ENCODE measurements at places on chromosomes 7 and 10.
A peak's percentile ranks its signal among the peaks of the same experiment; 100 is the strongest.

DNA sequence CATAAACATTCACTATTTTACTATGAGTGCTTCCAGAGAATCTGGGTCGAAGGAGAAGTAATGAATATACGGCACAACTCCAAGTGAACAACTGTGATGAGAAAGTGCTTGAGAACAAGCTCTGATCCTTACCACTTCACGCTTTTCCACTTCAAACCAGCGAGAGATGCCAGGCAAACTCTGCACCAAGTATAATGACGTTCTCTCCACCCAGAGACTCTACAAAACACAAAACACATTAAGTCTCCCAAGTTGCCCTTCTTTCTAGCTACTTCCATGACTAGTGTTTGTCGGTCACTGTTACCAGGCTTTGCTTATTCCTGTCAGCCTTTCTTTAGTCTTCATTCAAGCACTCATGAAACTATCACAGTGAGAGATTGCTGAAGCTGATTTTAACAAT is 193.1 kb upstream of the IMMP2L start:
- no peak for DNase-seq

GRCh38 chr7:40733578-40733977 is 598.8 kb downstream of the SUGCT start:
- no peak for DNase-seq

GRCh38 chr7:95011146-95011928 is 103.9 kb downstream of the PPP1R9A start:
- no peak for DNase-seq

DNA sequence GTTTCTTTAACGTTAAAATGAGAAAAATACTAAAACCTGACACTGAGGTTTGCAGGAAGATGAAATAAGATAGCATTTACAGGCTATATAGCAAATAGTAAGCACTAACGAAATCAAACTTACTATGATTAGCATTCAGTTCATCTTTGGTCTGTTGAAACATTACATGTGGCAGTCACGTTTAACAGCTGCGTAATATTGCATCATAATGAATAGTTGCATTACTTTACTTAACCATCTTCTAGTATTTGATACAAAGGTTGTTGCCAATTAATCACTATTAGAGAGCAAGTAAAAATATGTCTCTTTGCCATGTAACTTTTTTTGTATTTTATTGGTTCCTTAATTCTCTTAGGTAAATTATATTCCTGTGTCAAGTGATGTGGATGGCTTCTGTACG is 131.8 kb upstream of the GHITM start:
- no peak for DNase-seq

GRCh38 chr7:85285527-85285926 is 98.7 kb upstream of the SEMA3D start:
- no peak for DNase-seq

DNA sequence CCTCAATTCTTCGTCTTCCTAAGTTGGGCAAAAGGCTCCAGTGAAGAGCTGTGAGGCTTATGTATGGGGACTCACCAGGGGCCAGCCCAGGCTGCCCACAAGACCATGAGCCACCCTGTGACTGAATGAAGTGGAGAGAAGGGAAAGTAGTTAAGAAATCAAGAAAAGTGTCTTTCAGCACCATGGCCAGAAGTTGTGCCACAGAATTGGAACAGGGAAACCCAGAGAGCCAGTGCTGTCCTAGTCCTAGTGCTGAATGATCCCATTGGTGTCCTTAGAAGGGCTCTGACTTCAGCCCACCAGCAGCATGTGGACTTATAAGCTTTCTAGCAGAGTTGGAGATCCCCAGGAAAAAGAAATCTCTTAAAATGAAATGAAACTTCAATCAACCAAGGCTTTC is 37.0 kb upstream of the CCSER2 start:
- no peak for DNase-seq

- DNase-seq: no peak
Observed at GRCh38 chr7:129066290-129067131, 11.6 kb upstream of the TNPO3 start.

DNA sequence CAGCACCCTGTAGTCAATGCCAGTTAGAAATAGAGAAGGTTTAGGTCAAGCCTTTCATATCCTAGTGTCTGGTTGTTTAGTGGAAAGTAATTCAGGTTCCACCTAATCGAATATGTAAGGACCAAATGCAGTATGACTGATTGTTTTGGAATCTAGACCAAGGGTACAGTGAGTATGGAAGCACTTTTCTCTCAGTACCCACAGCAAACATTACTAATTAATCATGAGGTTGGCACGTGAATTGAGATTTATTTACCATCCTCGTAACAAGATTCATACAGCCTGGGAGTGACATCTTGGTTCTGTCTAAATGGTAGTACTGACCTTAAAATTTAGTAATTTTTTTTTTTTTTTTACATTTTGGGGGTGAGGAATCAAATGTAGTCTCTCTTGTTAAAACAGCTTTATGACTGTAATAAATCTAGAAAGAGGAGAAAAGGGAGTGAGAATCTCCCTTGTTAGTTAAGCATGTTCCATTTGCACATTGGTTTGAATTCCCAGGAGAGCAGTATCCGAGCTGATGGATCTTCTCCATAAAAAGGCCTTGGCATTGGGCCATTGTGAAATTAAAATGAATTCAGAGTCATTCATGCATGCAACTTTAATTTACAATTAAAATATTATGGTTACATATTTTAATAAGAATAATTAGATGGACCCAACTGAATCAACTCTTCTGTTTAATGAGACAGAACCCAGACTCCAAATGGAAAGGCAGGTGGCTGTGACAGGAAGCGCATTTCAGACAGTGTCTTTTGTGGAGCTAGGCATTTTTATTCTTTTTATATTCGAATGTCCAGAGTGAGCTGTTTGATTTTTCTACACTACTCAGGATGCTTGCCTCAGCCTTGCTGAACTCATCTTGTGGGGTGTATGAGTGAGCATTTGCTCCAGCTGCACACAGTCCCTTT is 57.6 kb downstream of the SNX10 start:
- no peak for DNase-seq

DNA sequence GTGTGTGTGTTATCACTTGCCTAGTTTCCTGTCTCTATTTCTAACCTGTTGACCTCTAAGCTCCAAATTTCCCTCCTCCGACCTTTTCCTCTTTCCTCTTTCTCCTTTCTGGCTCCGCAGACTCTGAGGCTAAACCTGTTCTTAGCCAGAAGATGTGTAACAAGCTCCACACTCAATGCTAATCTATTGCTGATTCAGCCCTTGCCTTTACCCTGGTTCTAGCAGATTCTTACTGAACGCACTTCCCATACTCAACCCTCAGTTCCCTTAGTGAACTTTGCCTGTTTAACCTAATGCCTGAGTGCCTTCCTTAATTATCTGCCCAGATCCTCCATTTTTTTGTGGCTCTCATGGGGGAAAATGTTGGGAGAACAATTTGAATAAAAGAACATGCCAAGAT is 30.0 kb upstream of the SGMS1 start:
- DNase-seq: no peak

GRCh38 chr7:156059369-156059768 is 247.1 kb upstream of the SHH start:
- DNase-seq: no peak

DNA sequence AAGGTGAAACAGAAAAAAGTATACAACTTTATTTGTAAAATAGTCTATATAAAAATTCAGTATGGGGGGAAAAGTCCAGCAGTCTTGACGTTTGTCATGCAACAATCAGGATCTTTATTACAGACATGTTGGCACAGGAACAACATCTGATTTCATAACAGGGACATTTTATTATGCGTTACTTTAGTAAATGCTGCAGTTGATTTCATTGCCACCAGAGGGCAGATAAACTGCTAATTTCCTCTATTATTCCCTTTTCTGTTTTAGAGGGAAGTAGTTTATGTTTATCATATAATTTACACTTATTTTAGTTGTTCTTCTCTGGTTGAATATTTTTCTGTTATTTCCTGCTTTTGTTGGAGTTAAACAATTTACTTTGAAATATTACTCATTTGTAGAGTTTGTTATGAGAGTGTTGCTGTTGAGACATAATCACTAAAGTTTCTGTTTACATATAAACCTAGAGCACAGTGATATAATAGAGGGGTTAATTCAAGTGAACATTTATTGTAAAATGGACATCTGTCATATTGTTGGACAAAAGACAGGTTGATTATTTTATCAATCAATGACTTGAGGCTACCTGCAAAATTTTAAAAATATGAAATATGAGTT is 3.3 kb downstream of the PLXDC2 start:
- DNase-seq: no peak

DNA sequence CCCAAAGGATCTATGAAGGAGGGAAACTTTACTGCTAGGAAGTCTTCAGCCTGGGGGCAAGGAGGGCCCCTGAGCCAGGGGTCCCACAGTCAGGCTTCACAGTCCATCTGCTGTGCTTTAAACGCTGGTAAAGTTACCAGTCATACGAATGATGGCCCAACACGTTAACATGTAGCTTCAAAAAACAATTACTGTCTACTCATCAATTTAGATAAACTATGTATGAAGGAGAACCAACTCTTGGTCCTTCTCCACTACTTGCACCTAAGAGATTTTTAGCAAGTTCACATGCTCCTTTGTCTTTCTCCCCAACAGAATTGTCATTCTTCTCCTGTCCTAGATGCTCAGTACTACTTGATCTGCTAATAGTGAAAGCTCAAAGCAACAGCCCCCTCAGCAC is 16.6 kb downstream of the JCAD start:
- DNase-seq: no peak

- DNase-seq: no peak
Observed at GRCh38 chr10:77685432-77685831, 47.8 kb upstream of the KCNMA1 start.

- DNase-seq: no peak
Observed at GRCh38 chr10:77629775-77630506, 7.7 kb downstream of the KCNMA1 start.

GRCh38 chr10:59888781-59889435 is 17.4 kb downstream of the CCDC6 start:
- DNase-seq: no peak

DNA sequence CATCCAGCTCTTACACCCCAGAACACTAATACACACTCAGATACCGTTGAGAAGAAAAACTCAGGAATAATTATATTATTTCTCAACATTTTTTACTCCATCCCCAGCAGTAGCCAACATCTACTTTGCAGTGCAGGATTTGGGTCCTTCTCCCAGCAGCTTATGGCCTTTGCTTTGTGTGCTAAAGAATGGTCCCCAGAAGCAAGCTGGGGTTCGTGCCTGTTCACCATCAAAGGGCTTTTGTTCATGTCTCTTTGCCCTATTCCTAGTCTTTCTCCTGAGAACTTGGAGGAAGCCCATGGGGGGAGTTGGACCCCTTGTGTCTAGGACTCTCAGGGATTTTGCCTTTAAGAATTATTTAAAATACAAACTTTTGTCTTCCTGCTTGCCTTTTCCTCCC is 100.4 kb downstream of the ZNF277 start:
- no peak for DNase-seq

GRCh38 chr7:88432301-88432700 is 125.6 kb upstream of the STEAP4 start:
- DNase-seq: no peak

GRCh38 chr10:117136391-117136975 is 1.6 kb downstream of the VAX1 start:
- DNase-seq: no peak

GRCh38 chr10:13168781-13169180 is 7.4 kb downstream of the MCM10 start:
- DNase-seq: no peak

GRCh38 chr7:87316097-87316700 is 29.3 kb upstream of the CROT start:
- no peak for DNase-seq

GRCh38 chr10:103416436-103417147 is 20.2 kb downstream of the PDCD11 start:
- peak; percentile 3 for DNase-seq

DNA sequence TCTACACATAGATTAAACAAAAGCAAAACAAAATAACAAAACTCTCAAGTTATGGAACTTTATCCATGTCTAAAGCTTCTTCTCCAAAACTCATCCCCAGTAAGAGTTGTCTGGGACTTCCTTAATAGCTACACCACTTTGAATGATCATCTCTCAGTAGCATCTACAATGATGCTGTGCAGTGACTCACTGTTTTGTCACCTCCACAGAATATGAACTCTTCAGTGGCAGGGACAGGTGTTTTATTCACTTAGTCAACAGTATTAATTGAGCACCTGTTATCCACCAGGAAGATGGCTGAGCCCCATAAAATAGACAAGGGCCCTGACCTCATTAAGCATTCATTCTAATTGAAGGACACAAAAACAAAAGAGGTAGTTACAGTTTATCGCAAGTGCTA is 350.7 kb downstream of the ELMO1 start:
- DNase-seq: no peak

- no peak for DNase-seq
Observed at GRCh38 chr10:68954904-68955303, 1.1 kb upstream of the DDX21 start.

- no peak for DNase-seq
Observed at GRCh38 chr10:14063531-14064285, 267.0 kb downstream of the FRMD4A start.

DNA sequence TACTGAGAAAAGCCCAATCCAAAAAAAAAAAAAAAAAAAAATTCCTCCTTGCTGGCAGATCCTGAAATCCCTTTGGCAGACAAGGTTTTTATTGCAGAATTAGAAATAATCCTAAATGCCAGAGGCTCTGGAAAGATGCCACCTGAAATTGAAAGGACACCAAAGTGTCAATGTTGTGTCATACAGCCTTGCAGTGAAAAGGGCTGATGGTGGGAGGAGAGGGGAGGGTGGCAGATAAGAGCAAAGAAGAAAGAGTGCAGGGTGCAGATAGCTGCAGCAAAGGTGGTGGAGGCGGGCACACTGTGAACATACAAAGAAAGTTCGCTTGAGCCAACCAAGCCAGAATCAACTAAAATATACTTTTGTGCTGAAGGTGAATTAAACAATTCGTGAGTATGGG is 8.2 kb upstream of the OPTN start:
- DNase-seq: no peak

- DNase-seq: no peak
Observed at GRCh38 chr7:3162289-3162688, 118.6 kb upstream of the CARD11 start.

- DNase-seq: no peak
Observed at GRCh38 chr7:47154791-47155190, 427.1 kb downstream of the TNS3 start.

DNA sequence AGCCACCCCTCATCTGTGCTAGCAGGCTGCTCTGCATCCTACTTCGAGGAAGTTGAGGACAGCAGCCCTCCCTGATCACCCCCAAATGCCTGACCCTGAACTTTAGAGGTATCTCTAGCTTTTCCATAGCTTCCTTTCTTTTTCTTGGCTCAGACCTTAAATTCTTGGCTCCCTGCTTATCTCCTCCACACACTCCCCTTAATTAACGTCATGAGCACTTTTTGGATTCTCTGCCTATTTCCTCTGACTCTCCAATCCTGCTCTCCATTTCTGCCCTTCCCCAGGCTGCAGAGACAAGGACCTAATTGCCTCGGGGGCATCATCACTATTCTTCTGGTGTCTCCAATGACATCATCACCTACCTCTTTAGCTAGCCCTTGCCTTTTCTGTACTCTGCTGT is 40.8 kb upstream of the SEC61G start:
- no peak for DNase-seq

DNA sequence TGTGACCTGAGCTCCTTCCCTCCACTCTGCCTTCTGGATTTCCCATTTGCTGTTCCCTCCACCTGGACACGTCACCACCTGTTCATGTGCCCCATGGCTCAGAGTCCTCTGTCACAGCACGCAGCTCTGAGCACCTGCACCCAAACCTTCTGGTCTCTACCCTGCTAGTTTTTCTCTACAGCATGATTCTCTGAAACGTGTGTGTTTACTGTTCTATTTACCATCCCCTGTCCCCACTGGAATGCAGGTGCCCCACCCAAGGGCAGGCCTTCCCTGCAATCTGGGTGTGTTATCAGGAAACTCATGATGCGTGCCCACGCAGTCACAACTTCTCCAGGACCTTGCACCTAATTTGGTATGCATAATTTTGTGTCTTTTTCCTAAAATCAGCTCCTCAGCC is 284.4 kb upstream of the IGFBP3 start:
- no peak for DNase-seq
